Lung (tissue), 17 donors: ENCODE measurements at places on chromosomes 1 and 21. TPM values are rescaled to one million over a fixed set of nuclear protein-coding genes. Genes with fewer than 3 reads are reported as not detected.

The AP4B1 gene
- total RNA-seq: 24.2 TPM

The RCSD1 gene
- total RNA-seq: 29.4 TPM

The ERG gene
- total RNA-seq: 30.3 TPM

The CFHR1 gene
- 0.82 TPM for total RNA-seq

GRCh38 chr1:12516741-12517140 lies 101.3 kb downstream of the DHRS3 start:
- no peak overlapping the region for H3K27ac ChIP-seq
- no peaks in the 10 kb centered on the region for H3K27me3 ChIP-seq
- no peaks in the 10 kb centered on the region for H3K36me3 ChIP-seq
- peaks cover 15% of the 10 kb centered on the region for H3K4me1 ChIP-seq

DNA sequence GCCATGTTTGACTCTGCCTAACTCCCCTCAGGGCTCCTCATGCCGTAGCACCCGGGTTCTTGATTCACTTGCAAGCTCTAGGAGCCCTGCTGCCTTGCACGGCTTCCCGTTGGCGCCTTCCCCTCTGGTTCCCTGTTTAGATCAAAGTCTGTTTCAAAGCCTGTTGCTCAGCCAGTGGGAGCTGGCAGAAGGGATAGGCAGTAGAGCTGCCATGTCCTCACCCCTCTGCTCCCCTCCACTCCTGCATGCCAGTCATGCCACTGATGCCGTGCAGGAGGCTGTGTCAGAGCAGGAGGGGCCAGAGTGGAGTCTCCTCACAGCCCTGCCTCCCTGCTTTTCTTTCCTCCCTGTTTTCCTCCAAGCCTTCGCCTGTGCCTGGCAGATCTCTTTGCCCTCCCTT lies 26.5 kb downstream of the HMGCS2 start:
- H3K27me3 ChIP-seq: no peaks in the 10 kb centered on the region
- no peak for DNase-seq
- no peak overlapping the region for H3K27ac ChIP-seq
- no peak overlapping the region for H3K4me3 ChIP-seq
- H3K4me1 ChIP-seq: peaks cover 3% of the 10 kb centered on the region
- peaks cover 3% of the 10 kb centered on the region for H3K36me3 ChIP-seq

- H3K27ac ChIP-seq: no peak overlapping the region
- no peaks in the 10 kb centered on the region for H3K27me3 ChIP-seq
- no peak for DNase-seq
Measured at GRCh38 chr1:17080880-17081279, 27.0 kb upstream of the SDHB start.
